ENCODE measurements at places on chromosomes 3 and 15.

DNA sequence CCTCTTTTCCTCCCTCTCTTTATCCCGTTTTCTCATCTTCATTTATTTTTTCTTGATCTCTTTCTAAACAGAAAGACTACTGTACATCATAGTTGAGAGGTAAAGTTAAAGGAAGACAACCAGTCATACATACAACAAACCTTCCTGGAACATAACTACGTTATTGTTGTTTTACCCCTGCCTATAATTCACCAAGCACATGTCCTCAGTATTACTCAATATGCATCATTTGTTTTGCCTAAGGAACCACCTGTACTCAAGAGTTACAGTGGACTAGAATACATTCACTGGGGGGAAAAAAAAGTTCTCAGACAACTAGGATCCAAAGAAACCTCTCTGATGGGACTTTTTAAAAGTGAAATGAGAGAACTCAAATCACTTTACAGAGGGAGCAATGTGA is 344.7 kb upstream of the RBMS3 start:
- DNase-seq, result no peak

DNA sequence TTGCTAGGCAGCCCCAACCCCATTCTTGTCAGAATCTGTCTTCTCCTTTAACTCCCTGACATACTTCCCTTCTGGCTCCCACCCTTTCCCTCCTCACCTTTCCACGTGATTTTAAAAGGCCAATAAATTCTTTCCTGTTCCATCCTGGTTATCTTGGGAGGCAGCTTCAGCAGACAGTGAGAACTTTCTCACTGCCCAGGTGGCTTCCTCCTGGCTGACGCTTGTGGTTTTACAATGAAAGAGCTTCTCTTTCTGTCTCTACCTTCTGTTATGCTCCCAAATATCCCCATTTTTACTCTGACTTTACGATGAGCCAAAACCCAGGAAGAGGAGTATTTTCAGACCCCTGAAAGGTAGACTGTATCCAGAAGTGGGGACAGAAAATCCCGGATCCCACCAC is 42.1 kb downstream of the GASK1A start:
- DNase-seq, result no peak

GRCh38 chr15:41878355-41878699 is 15.5 kb downstream of the SPTBN5 start:
- DNase-seq, result no peak

GRCh38 chr3:185582236-185582635 is 3.9 kb upstream of the SENP2 start:
- no peak for DNase-seq

GRCh38 chr15:69996321-69997160 is 101.2 kb downstream of the TLE3 start:
- DNase-seq, result no peak

- no peak for DNase-seq
These were observed 21.5 kb upstream of the TIMP4 start for GRCh38 chr3:12180218-12180617.

GRCh38 chr3:156383441-156384025 is 171.4 kb downstream of the SSR3 start:
- no peak for DNase-seq

- no peak for DNase-seq
These were observed 101.6 kb downstream of the MAGI1 start for GRCh38 chr3:65936908-65937638.

DNA sequence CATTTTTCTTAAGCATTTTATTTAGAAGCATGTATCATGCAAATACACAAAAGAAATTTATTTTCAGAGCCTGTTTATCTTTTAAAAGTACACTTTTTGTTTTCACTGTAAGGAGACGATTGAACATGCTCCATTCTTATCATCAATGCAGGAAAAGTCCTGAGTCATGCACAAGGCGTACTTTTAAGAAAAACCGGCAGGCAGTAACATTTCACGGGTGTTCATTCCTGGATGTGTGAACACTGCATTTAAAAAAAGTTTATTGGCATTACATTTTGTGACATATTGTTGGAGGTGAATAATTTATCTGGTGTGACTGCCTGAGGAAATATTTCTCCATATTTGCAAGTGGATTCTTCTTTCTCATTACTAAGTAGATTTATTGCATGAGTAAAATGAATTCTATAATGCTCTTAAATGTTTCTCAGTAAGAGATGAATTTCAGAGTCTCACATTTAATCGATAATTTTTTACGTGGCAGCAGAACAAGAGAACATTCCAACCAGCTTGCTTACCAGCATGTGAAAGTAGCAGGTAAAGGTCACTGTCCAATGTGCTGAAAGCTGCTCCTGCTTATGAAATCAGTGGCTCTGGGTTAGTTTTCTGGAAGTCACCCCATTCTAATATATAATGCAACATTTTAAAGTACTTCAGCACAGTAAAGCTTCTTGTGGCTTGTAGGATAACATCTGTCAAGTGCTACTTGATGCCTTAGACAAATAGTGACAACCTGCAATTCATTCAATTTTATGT is 87.0 kb downstream of the SV2B start:
- no peak for DNase-seq

DNA sequence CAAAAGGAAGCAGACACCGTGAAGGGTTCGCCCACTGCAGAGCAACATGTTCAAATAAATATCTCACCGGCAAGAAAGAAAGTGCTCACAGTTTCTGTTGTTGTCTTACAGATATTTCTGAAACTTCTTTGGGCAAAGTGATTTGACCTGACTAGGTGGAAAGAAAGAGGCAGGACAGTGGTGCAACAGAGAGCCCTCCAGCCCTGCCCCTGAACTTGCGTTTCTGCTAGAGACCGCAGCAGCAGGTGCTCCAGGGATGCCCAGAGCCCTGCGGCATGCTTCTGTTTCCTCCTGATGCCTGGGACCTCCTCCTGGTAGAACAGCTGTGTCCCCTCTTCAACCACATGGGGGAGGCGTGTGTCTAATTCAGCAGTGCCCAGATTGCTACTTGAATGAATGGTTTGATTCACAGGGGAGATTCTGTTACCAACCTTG is 123.4 kb downstream of the ATP10A start:
- DNase-seq, result no peak

DNA sequence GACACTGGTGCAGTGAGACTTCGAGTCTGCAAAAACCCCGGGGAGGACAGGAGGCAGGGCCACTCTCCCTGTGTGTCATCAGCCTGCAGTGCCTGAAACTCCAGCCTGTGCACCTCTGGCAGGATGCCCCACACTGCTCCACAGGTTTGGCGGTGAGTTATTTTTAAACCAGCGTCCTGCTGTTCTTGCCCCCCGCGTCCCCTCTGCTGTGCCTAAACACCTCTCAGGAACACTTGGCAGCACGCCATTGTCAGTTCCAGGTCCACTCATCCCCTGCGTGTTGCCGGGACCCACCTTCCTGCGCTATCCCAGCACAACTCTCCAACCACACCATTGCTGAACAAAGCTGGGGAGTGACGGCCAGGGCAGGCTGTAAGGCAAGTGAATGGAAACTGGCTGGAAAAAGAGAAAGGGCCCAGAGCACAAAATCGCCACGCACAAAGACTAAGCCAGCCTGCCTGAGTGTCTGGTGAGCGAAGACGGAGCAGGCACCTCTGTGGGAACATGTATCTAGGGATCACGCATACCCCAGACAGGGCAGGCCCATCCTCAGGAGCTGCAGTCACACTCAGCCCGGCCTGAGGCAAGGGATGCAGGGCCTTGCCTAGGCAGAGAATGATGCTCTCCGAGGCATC is 3.1 kb upstream of the PLA2G4F start:
- no peak for DNase-seq

GRCh38 chr3:100957261-100957986 is 35.8 kb downstream of the ABI3BP start:
- no peak for DNase-seq

DNA sequence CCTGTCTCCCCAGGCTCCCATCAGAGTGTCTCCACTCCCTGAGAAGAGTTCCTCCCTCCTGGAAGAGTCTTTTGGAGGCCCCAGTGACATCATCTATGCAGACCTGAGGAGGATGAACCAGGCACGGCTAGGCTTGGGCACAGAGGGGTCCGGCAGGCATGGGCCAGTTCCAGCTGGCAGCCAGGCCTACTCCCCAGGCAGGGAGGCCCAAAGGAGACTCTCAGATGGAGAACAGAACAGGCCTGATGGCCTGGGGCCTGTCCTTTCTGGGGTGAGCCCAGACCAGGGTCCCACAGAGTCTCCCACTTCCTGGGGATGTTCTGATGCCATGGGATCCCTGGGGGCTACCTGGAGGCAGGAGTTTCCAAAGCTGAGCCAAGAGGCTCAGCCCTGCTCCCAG is 8.5 kb downstream of the SH2D7 start:
- DNase-seq, result no peak

GRCh38 chr15:39283531-39283930 is 297.3 kb upstream of the THBS1 start:
- no peak for DNase-seq

DNA sequence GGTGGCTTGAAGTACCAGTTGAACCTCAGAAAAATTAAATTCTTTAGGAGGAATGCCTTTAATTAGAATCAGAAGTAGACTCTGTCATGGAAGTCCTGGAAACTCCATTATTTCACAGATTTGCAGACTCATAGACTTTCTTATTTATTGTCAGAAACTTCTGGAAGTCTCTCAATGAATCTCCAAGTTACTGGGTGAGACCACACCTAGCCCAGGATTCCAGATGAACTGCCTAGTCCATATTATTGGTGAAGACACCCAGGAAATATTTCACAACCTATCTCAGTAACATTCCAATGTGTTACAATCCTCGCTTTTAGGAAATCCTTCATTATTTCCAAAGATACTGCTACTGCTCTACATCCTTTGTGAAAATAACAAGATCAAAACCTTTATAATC is 6.5 kb upstream of the THBS1 start:
- DNase-seq, result no peak

- DNase-seq, result no peak
These were observed 268.9 kb downstream of the SHOX2 start for GRCh38 chr3:157837336-157837735.

DNA sequence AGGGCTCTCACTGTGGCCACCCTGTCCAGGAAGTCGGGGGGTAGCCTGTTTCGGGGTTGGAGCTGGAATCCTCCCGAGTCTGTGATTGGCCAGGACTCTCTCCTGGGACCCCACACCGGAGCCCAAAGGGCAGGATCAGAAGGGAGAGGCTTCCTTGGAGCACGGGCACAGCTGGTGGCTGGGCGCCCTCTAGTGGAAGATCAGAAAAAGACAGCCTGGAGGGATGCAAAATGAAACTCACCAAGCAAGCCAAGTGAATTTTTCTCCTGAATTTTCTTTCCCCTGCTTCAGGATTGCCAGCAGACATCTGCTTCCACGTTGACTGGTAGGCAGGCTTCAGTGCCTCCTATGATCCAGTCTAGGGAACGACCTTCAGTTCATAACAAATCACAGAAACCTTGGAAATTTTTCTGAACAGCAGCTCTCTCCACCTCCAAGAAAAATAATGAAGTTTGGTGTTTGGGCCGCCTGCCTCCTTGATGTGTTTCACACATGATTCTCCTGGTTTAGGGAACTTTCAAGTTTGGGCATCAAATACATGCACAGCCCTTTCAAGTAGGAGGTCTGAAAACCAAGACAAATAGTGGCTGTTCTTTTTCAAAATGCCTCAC is 224.6 kb downstream of the VPS13C start:
- peak; percentile 22 for DNase-seq

- no peak for DNase-seq
These were observed 129.3 kb downstream of the SSR3 start for GRCh38 chr3:156425651-156426050.
